ENCODE measurements at places on chromosomes 13 and 19.

GRCh38 chr13:40505196-40505595 lies 161.2 kb downstream of the FOXO1 start:
- DNase-seq: no peak

DNA sequence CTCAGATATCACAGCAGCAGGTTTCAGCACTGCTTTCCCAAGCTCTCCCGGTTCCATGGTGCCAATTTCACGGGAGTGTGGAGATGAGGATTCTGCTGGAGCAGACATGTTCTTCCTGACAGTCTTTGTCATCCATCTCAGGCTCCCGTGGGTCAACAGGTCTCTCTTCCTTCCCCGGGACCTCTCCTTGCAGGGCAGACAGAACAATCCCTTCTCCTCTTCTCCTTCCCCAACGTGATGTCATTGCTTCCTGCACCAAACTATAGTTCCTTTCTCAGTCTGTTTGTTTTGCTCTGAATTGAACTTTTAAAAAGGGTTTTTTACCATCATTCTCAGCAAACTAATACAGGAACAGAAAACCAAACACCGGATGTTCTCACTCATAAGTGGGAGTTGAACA lies 107.9 kb downstream of the ZNF536 start:
- DNase-seq: no peak

- DNase-seq: no peak
Observed at GRCh38 chr13:96821381-96821780, 172.9 kb downstream of the OXGR1 start.

DNA sequence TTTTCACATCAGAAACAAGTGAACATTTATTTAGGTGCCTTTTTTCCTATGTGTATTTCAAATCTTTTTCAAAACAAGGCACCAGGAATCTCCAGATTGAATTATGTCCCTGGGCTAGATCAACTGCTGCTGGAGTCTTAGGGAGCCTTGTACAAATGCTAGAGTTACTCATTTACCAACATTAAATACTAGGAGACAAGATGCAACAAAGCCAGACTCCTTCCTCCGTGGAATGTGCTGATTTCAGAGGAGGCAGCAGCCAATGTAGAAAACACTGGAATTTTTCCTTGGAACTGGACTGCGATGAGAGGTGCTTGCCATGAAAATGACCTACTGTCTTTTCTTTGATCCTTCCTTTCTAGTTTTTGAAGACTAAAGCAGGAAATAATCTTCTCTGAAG lies 1514.7 kb upstream of the MIR17HG start:
- DNase-seq: no peak

GRCh38 chr19:18418029-18418482 lies 1.1 kb upstream of the SSBP4 start:
- DNase-seq: no peak
